ENCODE measurements at places on chromosomes 3 and 15. TPM values are rescaled to one million over a fixed set of nuclear protein-coding genes. Genes with fewer than 3 reads are reported as not detected.

SLC24A5 gene
- total RNA-seq: not detected

HDC gene
- 12.9 TPM for total RNA-seq

MYO1E gene
- total RNA-seq: 198 TPM

CCR2 gene
- 8.1 TPM for total RNA-seq

SPTBN5 gene
- total RNA-seq: 1.2 TPM

TRPC1 gene
- 13.2 TPM for total RNA-seq

Data from kidney (tissue), 22 donors.